ENCODE measurements at places on chromosomes 7 and 10.

DNA sequence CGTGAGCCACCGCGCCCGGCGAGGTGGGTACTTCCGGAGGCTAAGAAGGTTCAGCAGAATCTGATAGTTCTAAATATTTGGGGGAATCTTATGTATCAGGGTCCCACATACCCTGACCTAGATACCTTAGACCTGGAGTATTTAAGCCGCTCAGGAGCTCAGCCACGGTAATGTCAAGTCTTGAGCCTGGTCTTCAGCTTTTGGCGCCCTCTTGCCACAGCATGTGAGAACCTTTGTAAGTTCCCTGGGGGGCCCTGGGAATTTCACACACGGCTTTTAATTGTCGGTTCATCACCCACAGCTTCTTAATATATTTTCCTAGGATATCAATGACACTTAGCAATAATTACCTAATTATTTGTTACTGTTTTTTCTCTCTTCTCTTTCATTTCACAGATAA lies 324.3 kb upstream of the GALNT17 start:
- DNase-seq, result no peak

- no peak for DNase-seq
Measured at GRCh38 chr10:58209669-58210068, 58.0 kb downstream of the IPMK start.

DNA sequence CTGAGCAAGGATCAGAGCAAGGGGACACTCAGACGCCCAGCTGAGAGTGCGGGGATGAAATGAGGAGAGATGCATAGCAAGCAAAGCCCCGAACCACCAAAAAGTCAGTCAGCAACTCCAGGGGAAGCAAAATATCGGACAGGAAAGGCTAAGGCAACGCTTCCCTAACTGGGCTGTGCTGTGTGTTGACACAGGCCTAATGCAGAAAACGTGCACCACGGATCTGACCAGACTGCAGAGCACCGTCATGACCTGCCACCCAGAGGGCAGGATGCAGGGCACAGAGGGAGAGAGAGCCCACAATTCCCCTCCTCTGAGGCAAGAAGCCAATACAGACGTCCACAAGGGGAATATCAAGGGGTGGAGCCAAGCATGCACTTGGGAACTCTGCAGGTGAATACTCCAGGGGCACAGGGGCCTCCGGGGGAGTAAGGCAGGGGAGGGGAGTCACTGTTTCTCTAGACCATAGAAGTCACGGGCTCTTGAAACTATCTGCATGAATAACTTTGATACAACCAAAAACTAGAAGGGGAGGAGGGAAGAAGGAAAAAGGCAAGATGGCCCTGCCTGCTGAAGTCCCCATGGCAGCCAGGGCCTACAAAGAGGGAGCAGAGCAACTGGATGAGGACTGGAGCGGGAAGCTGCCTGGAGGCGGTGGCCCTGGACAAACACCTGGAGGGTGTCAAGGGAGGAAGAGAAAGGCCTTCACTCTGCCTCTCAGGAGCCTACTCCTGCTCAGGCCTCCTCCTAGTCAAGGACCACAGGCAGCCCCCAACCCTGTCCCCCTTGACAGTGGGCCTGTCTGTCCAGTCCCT lies 26.2 kb downstream of the GRID1 start:
- DNase-seq, result no peak

DNA sequence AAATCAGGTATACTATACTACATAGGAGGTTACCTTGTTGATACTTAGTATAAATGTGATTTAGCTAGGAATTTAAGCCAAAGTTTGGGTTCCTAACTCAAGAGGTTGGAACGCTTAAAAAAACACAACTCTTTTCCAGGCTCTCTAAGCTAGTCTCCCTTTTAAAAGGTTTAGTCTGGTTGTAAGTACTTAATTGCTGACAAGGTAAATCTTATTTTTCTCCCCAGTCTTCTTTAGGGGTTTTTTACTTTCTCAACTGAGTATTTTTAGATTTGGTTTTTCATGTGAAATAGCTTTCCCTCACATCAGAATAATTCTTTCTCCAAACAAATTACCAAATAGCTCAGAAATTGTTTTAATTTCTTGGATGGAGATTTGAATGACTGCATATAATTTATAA lies 20.8 kb upstream of the CTTNBP2 start:
- DNase-seq, result no peak

GRCh38 chr10:48667960-48668590 lies 16.6 kb upstream of the WDFY4 start:
- no peak for DNase-seq

- no peak for DNase-seq
Measured at GRCh38 chr7:105524840-105525239, 2.8 kb upstream of the PUS7 start.

- DNase-seq, result no peak
Measured at GRCh38 chr10:73039635-73040034, 57.0 kb downstream of the P4HA1 start.

- no peak for DNase-seq
Measured at GRCh38 chr7:96775046-96775445, 65.4 kb upstream of the SEM1 start.

DNA sequence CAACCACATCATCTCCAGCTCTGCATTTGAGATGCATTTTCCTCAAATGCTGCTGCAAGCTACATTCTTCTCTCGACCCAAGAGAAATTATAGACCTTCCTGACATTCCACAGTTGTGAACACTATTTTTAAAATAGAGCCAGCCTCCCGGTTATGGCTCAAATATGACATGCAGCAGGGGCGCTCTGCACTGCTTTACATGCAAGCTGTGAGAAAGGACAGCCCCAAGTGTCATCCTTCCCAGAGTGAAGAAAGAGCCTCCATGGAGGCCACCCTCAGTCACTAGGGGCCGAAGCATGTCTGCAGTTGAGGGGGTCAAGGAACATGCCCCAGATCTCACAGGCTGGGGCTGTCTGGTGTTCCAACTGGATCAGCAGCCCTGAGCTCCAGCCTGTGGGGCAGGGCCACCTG lies 63.9 kb upstream of the CHST15 start:
- DNase-seq, result no peak

DNA sequence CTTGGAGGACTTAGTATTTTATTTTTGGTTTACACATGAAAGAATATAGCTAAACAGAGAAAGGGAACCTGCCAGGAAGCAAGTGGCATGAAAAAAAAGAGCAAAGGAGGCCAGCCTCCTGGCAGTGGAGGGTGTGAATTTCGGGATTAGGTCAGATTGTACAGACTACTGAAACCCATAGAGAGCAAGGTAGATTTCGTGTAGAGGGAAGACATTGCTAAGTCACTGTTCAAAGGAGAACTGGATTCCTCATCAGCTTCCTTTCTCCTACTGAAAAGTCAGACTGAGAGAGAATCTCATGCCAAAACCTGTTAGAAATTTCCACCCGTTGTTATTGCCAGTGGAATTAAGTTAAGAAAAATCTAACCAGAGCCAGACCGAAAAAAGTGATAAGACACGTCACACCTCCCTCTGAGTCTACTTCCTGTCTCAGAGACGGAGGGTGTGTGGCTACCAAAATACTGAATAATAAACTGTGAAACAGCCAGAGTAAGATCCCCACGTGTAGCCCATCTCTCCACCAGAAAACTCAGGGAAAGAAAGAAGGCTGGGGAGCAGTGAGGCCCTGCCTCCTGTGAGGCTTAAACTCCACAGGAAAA lies 118.8 kb downstream of the SKIDA1 start:
- no peak for DNase-seq

- DNase-seq, result no peak
Measured at GRCh38 chr10:99965700-99966099, 44.0 kb downstream of the DNMBP start.

- no peak for DNase-seq
Measured at GRCh38 chr7:156892081-156892800, 742 bp downstream of the LMBR1 start.

GRCh38 chr10:37774351-37774750 lies 83.1 kb downstream of the ZNF248 start:
- no peak for DNase-seq

- no peak for DNase-seq
Measured at GRCh38 chr10:132113766-132114365, 48.1 kb downstream of the JAKMIP3 start.

DNA sequence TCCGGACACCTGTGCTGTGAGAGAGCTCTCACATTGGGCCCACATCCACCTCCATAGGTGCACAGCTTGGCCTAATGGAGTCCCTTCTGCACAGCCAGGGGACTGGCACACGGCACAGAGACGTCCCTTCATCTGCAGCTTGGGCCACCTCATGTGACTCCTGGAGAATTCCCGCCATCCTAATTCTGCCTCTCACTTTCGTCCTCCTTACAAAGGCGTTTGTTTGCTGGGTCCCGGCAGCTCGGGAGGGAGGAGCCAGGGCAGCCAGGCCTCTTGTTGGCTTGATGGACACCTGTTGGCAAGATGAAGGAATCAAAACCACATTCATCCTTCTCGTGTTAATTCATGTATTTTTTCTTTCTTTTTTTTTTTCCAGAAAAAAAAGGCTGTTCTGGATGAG lies 30.7 kb upstream of the TTYH3 start:
- DNase-seq, result no peak

- no peak for DNase-seq
Measured at GRCh38 chr7:133429371-133429770, 176.5 kb downstream of the EXOC4 start.

DNA sequence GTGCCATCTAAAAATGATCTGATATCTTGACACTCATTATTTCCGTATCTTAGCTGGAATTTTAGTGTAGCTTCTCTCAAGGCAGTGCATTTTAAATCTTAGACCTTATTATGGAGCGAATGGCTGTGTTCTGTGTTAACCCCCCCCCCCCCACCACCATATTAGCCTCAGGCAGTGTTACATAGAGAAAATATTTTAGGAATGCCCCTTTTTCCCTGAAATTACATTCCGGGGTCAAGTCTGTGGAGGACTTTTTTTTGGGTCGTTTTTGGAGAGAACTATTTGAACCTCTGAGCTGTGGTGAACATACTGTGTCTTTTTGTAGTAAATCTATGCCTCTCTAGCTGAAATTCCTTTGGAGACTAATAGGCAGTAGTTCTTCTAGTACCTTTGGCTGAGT lies 3.1 kb downstream of the CCDC126 start:
- DNase-seq, result no peak

DNA sequence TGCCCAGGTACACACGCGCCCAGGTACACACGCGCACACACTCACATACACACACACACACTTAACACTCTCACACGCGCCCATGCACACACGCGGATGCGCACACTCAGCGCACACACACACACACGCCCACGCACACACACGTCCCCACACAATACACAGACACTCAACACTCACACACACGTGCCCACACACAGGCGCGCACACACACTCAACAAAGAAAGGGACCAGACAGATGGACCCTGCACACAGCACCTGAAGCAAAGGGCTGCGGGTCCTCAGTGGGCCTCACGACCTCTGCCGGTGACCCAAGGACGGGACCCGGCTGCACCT lies 257.4 kb downstream of the ZMYND11 start:
- DNase-seq, result no peak

DNA sequence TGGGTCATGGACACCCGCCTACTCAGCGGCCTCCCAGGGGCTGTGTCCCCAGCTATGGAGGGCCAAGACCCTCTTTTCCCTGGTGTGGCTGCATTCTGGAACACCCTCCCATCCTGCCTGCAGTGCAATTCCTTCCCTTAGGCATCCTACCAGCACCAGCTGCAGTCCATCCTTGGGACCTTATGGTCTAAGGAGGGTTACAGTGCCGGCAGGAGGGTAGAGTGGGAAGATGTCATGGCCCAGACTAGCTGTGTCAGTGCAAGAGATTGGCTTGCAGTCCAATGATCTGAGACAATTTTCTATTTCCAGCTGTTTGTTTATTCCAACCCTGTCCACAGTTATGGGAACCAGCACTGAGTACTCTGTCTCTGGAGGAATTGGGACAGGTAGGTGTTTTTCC lies 92.4 kb downstream of the WDFY4 start:
- DNase-seq, result no peak

DNA sequence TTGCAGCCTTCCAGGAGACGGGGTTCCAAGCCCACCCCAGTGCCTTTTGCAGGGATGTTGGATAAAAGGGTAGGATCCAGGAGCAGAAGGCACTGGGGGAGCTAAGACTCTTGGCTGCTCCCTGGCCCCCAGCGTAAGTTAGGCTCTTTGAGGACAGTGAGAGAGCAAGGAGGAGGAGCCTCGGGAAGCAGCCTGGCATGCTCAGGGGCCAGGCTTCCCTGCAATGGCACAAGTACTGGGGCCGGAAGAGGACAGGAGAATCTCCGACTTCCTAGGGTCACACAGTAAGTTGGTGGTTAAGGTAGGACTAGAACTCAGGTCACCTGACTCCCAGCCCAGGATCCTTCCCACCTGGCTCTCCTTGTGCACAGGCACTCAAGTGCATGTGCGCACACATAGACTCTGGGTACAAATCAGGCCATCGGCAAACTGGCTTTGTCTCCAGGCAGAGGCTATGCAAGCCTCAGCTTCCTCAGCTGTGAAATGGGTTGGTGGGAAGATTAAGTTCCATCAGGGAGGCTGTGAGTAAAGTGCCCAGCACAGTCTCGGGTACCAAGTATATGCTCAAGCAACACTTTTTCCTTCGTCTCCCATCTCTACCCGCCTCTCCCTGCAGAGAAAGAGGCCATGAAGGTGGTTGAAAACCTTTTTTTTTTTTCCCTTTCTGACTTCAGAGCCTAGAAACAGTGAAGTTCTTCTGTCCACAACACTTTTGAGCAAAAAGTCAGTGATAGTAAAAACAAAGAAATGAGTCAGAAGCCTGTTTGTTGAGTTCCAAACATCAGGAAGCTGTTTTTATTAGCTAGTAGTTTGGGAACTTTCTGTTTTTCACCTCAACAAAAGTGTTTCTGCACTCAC lies 79.1 kb downstream of the NEURL1 start:
- no peak for DNase-seq

- no peak for DNase-seq
Measured at GRCh38 chr7:69476416-69476815, 121.9 kb upstream of the AUTS2 start.

- DNase-seq, result no peak
Measured at GRCh38 chr10:30897048-30897447, 134.6 kb downstream of the ZNF438 start.

DNA sequence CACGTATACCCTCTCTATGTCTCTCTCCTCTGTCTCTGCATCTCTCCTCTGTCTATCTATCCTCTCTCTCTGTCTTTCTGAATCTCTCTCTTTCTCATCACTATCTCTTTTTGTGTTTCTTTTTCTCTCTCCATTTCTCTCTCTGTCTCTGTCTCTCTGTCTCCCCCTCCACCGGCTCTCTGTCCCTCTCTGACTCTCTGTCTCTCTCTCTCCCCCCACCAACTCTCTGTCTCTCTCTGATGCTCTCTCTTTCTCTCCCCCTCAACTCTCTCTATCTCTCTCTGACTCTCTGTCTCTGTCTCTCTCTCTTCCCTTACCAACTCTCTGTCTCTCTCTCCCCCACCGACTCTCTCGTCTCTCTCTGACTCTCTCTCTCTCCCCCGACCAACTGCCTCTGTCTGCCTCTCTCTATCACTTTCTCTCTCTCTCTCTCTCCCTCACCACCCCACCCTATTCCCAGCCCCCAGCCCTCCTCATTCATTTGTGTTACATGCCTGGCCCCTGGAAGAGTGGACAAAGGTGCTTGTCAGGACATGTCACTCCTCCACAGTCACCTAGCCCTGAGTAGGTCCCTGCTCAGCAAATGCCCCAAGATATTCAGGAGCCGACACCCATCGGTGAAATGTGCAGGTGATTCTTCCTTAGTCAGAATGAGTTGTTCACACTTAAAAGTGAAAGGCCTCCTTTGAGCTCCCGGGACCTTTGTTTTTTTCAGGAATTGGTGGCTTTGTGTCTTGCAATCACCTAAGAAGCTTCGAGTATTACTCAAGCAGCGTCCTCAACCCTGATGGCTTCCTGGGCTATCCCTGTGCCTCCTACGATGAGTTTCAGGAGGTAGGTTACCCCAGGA lies 13.6 kb downstream of the PNLIPRP2 start:
- no peak for DNase-seq

Measured in kidney epithelial cell (primary cell).